ENCODE measurements at places on chromosomes 5 and 9.

- DNase-seq = no peak
Measured at GRCh38 chr5:160315968-160316367, 3.6 kb upstream of the CCNJL start.

DNA sequence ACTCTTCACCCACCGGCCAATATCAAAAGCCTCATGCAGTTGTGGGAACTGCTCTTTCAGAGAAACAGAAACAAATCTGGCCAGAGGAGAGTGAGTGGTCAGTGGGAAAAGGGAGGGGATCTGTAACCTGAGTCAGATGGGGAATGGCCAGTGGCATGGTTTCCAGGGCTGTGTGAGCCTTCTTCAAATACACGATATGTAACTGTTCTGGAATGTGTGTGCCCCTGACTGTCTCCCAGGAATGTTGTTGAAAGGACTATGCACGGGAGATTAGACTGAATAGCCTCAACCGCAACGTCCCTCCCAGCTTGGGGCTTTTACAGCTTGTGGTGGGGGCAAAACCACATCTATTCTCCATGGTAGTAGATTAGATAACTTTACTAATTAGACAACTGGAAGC is 60.8 kb downstream of the SH3TC2 start:
- DNase-seq = no peak

DNA sequence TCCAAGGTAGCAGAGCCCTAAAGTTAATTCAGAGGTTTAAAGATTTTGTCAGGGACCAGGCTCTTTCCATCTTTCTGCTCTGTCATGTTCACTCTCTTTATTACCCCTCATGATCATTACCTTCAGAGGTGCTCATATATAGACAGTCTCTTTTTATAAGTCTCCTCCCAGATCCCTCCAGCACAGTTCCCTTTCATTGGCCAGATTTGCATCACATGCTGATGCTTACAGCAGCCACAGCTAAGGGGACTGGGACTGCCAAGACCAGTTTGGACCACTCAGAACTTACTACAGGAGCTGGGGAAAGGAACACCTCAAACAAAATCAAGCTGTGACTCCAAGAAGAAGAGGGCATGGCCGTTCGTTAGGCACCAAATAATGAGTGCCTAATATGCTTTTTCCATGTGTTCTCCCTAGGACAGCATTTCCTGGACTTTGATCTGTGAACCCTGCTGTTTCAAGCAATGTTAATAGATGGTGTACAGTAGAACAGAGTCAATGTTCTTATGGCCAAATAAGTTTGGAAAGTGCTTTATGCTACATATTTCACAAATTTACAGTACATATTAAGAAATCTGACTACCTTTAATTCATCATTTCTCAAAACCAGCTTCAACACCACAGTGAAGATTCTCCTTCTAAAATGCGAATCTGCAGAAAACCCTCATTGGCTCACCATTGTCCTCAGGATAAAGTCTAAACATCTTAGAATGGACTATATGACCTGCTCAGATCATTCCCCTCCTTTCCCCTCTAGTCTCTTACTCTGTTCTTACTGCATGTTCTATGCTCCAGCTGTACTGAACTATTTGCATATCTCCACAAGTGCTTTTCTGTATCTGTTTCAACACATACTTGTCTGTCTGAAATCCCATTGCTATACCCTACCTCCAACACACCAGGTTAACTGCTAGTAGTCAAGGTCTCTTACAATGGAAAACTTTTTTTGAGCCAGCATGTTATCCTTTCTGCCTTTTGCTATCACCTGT is 3.4 kb downstream of the C5orf58 start:
- DNase-seq = peak; percentile 44

DNA sequence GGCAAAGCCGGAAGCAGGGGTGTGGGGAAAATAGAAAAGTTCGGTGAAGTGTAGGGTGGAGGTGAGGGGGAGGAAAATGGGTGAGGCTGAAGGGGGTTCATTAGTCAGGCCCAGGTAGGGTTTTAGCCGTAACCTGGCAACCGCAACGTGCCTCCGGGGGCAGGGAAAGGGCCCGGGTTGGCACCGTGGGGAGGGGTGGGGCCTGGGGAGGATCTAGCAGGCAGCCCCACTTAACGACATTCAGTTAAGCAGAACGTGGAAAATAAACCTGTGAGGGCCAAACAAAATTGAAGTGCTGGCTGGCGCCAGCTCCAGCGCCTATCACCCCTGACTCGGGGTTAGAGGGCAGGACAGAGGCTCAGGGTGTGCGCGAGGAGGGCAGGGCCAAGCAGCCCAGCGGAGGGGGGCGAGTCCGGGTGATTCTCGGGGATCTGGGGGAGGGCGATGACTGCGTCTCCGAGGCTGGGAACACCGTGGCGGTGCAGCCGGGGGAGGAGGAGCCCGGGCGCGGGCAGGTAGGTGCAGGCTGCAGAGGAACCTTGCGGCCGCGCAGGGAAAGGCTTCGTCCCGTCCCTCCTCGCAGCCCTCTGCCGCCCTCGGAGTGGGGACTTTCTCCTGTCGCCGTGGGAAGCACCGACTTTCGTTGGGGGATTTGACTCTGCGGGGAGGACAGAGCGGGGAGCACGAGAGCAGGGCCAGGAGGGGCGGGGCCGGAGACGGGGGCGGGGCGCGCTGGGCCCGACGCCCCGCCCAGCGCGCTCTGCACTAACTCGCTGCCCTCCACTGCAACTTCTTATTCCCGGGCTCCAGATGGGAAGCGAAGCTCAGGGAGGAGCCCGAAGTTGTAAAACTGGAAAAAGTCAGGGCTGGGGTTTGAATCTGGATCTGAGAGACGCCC is 5.1 kb downstream of the RGS14 start:
- DNase-seq = peak; percentile 76

DNA sequence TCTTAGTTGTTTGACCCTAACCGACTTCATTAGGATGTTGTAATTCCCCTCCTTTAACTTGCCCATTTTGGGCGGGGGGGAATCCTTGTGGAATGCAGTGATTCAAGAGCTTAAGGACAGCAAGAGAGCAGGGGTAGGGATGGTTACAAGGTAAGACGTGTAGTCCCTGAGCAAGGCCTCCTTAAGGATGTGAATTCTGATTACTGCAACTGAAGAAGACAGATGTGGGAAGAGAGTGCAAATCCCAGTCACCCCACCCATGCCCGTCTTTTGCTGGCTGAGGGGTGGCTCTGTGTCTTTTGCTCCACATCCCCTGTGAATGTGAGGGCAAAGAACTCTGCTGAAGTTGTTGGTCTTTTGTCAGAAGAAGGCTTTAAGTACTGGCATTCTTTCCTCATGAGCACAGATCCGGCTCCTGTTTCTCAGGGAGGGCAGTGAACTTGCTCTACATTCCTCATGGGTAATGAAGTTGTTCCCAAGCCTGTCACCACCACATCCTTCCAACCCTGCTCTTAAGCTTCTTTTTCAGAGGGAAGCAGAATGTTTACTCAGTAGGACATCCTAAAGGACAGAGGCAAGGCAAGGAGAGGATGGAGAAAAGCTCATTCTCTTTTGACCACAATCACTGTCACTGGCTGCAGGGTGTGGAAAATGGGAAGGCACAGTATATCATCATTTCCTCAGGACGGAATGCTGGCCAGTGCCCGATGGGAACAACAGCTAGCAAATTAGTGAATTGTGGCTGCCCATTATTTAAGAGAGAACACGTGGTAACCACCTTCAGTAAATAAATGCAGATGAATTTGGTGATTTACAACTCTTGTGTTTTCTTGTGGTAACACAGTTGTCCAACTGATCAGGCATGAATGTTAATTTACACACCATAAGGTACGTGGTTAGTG is 61.5 kb downstream of the RAI14 start:
- no peak for DNase-seq

DNA sequence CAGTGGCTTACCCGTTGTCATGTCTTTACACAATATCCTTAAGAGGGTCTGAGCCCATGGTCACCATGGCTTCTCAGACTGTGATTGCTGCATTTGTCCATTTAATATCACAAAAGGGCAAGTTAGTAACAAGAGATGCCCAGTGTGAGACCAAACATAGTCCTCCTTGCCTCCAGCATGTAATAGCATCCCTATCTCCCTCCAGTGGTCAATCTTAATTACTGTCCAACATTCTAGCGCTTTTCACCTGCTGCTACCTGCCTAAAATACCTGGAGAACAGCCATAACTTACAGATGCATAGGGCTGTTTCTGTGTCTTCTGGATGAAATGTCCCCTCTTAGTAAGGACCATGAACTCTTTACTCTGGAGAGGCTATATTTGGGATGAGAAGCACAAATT is 267.2 kb upstream of the DAB2 start:
- no peak for DNase-seq

GRCh38 chr5:122352331-122352730 is 40.3 kb downstream of the SNCAIP start:
- no peak for DNase-seq

DNA sequence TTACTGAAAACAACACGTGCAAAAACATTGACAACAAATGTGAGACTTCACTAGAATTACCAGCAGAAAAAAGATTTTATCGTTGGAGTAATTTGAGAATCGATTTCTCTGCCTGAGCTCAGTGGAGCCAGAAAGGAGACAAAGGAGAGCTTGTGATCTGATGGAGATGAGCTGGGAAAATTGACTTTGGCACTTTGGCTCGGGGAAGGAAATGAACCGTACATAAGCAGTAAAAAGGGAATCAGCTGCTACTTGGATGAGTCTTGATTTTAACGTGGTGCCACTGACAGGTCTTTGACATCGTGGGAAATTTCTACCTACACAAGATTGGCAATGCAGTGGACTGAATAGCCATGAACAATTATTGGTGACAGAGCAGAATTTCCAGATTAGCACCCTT is 244.7 kb upstream of the RPS23 start:
- DNase-seq = no peak

DNA sequence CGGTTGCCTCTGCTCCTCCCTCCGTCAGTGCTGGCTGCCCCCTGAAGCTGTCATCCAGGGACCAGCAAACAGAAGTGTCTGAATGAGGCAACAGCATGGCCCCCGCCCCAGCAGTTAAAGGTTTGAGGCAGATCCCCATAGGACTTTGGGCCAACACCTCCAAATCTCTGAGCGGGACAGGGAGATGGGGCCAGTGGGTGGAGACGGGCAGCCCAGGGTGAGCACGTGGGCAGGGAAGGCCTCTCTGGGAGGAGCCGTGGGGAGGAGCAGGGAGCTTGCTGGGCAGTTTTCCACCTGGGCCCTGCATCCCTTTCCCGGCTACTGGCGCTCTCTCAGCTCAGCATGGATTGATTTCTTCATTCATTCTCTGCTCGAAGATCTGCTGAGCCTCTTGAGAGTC is 39.1 kb upstream of the NOTCH1 start:
- no peak for DNase-seq

- peak; percentile 80 for DNase-seq
Measured at GRCh38 chr5:173664154-173664526, 47.7 kb upstream of the BOD1 start.

Measured in suppressor macrophage treated with lipopolysaccharide for 1 hour (primary cell).